Stimulated activated CD4-positive, alpha-beta T cell treated with anti-CD3 and anti-CD28 coated beads, Interleukin-4, amount 100 ng/mL, for 1 hour (primary cell): ENCODE measurements at places on chromosomes 7 and 10.

DNA sequence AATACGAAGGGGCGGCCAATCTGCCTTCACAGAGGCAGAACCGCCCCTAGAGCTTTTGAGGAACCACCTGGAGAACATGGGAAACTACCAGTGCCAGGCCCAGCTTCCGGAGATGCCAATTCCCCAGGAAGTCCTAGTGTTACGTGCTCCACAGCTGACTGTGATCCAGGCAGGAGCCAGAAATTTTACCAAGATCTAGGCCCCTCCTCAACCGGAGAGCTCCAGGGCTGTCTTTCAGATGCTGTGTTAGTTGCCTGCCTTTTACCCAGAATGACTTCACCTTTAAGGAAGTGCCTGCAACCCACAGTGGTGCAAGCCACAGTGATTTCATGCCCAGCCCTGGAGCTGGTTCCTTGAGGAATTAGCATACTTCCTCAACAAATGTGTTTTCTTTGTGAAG is 62.9 kb downstream of the ELMO1 start:
- DNase-seq, result no peak

DNA sequence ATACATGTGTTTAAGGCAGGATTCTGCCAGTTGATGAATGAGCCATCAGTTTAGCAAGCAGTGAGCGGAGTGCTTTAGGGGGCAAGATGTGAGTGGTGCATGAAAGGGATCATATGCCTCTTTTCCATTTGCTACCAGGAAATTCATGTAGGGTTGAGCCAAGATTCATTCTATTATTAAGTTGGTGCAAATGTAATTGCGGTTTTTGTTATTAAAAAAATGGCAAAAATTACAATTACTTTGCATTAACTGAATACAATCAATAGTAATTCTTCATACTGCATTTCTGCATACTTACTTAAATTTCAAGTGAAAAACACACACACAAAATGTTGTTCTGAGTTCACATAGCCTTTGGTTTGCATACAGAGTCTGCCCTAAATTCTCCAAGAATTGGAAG is 30.1 kb upstream of the NAMPT start:
- no peak for DNase-seq

- DNase-seq, result no peak
Observed at GRCh38 chr7:79236352-79237028, 217.0 kb downstream of the MAGI2 start.

- DNase-seq, result no peak
Observed at GRCh38 chr10:117462424-117462792, 80.1 kb upstream of the EMX2 start.
